Suppressor macrophage treated with lipopolysaccharide for 4 hours (primary cell): ENCODE measurements at places on chromosomes 5 and 9.

DNA sequence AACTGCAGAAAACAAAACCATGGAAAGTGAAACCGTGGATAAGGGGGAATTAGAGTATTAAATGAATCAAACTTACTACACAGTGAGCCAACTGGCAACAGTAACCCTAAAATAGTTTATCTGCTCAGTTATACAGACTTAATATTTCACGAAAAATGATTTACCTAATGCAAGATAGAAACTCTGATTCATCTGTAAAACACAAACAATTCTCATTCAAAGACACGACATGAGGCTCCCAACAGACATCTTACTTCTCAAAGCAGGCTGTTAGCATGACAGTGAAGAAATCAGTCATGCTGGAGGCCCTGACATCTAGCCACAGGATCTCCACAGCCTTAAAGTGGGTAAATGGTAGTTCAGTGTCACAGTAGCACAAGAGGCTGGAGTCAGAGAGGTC, 131.2 kb downstream of the FBN2 start:
- no peak for DNase-seq

DNA sequence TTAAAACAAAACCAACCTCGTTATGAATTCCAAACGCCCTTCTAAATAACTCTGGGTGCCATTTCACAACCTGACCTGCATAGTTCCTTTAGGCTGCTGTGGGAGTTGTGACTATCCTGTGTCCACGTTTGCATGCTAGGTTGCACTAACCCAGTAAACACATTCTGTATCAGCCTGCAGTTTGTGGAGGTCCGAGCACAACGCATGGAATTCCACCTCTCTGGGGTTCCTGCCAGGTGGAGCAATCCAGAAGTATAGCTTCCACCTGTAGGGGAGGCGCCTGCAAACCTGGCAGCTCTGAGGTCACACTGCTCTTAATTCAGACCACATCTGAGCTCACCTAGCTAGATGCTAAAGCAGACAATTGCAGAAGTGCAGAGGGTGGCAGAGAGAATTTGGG, 57.2 kb downstream of the MARCHF3 start:
- DNase-seq, result no peak

DNA sequence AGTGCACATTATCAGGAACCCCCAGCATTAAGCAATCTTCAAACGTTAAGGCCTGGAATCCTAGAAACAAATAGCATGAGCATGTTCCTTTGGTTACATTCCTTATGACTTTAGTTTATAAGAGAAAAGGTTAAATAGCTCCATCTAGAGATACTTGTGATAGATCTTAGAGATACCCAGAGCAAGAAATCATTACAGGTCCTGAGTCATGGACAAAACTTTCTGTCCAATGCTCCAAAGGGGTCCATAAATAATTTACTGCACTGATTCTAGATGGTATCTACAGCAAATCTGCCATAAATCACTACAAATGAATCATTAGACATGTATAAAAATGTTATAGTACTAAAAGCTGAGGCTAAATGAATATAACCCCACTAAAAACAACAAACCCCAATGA, 139.6 kb downstream of the HTR1A start:
- DNase-seq, result no peak

GRCh38 chr5:180302256-180302655, 10.4 kb upstream of the MAPK9 start:
- no peak for DNase-seq

DNA sequence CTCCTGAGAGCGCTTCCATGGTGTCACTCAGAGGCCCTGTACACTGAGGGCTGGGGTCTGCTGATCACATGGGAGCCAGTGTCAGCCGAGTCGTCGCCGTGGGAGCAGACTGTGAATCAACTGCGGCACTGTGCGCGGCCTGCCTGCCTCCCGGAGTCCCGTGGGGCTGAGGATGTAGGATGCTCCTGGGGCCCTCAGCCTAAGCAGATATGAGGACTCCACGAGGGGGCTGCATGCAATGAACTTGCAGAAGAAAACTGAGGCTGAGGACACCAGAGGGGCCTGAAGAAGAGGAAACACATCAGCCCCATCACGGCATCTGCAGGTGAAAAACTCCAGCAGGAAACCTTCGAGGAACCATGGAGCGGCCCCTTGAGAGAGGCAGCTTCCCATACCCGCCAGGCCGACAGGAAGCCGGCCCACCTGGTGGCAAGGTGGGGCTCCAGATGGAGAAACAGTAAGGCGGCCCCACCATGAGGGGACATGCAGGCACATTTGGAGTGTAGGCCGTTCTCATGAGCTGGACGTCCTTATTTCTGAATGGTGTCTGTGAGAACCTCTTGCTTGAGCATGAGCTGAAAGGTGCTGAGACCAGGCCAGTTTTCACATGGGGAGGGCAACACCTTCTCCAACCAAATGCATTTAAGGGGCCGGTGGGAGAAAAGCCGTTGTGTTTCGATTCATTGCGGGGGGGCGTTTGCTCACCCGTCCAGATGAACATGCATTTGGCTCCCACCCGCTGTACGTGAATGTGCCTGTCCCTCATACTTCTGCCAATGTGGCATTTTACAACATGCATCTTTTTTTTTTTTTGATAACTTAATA, 35.2 kb upstream of the ADAMTS2 start:
- DNase-seq, result no peak

GRCh38 chr5:158039911-158040347, 181.0 kb upstream of the CLINT1 start:
- no peak for DNase-seq

DNA sequence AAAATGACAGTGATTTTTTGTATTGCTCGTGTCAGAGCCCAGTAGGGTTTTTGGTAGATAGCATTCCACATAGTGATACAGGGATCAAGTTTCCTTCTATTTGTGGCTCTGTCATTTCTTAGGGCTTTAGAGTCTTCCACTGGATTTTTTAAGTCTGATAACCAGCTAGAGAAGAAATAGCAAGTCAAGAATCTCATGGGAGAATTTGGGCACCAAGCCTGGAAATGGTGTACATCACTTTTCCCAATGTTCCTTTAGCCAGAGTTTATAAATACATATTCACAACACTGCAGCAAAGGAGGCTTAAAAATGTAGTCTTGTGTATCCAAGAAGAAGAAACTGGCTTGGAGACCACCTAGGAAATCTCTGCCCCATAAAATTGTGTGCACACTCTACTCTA, 647.1 kb upstream of the KLF4 start:
- no peak for DNase-seq

- DNase-seq, result no peak
These were observed 122.3 kb upstream of the ABCA1 start for GRCh38 chr9:105050296-105050695.
